Esophagus muscularis mucosa (tissue), 4 donors: ENCODE measurements at places on chromosomes 7 and 10. TPM values are rescaled to one million over a fixed set of nuclear protein-coding genes. Genes with fewer than 3 reads are reported as not detected.

The FERD3L gene
- not detected for total RNA-seq

The FBH1 gene
- total RNA-seq = 93.0 TPM

The CTNNA3 gene
- total RNA-seq = 15.0 TPM

The HDAC9 gene
- 98.0 TPM for total RNA-seq

The GPNMB gene
- 94.9 TPM for total RNA-seq

The C10orf90 gene
- total RNA-seq = 0.06 TPM

The TNS3 gene
- total RNA-seq = 45.7 TPM

The RARRES2 gene
- 170 TPM for total RNA-seq

The TWIST1 gene
- 16.3 TPM for total RNA-seq

The IGFBP1 gene
- not detected for total RNA-seq

The FOXI2 gene
- 0.42 TPM for total RNA-seq

The NYAP1 gene
- total RNA-seq = 1.7 TPM

The DYNC1I1 gene
- 13.7 TPM for total RNA-seq

The TMEM178B gene
- total RNA-seq = 0.58 TPM

The EXOSC1 gene
- total RNA-seq = 41.9 TPM

The MACC1 gene
- under 0.01 TPM for total RNA-seq

The AKR1C8 gene
- not detected for total RNA-seq

The TUBAL3 gene
- total RNA-seq = 0.34 TPM

The ABCB4 gene
- total RNA-seq = 1.2 TPM

The CRHR2 gene
- 0.29 TPM for total RNA-seq

The STEAP1 gene
- total RNA-seq = 8.6 TPM

The PTF1A gene
- total RNA-seq = not detected

The EBF3 gene
- total RNA-seq = 2.9 TPM

The VAX1 gene
- not detected for total RNA-seq

The SPDYE5 gene
- total RNA-seq = not detected

The FRMPD2 gene
- total RNA-seq = not detected

The MBLAC1 gene
- total RNA-seq = 3.1 TPM

The PRTFDC1 gene
- total RNA-seq = 3.0 TPM

The CYP2C9 gene
- not detected for total RNA-seq
